Liver (tissue), 10 donors: ENCODE measurements at places on chromosomes 11 and 22. TPM values are rescaled to one million over a fixed set of nuclear protein-coding genes. Genes with fewer than 3 reads are reported as not detected.

DNA sequence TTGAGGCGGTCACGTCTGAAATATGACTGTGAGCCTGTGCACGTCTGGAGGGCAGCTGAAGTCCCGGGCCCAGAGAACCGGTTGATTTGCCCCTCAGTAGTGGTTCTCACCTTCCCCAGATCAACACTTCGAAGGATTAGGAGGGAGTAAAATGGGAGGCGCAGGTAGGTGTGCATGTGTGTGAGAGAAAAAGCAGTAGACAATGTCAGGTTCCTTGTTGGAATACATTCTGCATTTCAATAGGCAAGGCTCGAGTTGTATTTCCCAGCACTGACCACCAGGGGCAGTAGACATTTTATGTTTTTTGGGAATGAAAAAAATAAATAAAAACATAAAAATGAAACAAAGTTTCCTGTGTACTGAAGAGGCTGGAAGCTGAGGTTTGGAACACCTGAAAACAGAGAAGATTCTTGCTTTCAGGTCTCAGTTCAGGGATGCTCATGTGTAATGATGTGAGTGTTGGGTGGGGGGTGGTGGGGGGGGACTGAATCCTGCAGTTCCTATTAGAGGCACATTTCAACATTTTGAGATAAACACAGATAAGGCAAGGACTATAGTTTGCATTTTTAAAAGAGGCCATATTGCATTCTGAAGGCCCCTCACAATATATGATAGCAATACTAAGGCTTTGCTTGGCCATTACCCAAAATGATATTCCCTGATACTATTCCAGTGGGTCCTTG lies 333.9 kb downstream of the CADM1 start:
- no peak for DNase-seq

GRCh38 chr11:124238512-124238911 lies 2.4 kb upstream of the OR8G1 start:
- no peak for DNase-seq

GRCh38 chr11:7450836-7451235 lies 34.5 kb upstream of the OLFML1 start:
- DNase-seq, result no peak

The PLCB3 gene
- polyA plus RNA-seq, result 3.1 TPM

The KCNJ4 gene
- polyA plus RNA-seq, result not detected

The RFPL2 gene
- polyA plus RNA-seq, result 0.07 TPM

DNA sequence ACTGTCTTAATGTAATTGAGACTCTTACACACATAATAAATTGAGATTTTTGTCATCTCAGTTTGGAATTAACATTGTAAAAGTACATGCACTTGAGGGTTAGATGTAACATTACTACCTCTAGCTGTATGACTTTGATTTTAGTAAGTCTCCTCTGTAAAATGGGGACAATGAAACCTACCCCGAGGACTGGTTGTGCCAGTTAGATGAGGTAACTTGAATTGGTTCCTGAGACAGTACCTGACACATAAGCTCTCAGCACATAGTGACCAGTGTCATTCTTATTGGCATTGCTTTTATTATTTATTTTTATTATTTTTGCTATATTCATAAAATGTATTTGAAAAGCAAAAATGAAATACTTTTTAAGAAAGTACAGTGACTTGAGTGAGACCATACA lies 114.8 kb downstream of the TEAD1 start:
- no peak for DNase-seq
